ENCODE measurements at places on chromosomes 6 and 20.

DNA sequence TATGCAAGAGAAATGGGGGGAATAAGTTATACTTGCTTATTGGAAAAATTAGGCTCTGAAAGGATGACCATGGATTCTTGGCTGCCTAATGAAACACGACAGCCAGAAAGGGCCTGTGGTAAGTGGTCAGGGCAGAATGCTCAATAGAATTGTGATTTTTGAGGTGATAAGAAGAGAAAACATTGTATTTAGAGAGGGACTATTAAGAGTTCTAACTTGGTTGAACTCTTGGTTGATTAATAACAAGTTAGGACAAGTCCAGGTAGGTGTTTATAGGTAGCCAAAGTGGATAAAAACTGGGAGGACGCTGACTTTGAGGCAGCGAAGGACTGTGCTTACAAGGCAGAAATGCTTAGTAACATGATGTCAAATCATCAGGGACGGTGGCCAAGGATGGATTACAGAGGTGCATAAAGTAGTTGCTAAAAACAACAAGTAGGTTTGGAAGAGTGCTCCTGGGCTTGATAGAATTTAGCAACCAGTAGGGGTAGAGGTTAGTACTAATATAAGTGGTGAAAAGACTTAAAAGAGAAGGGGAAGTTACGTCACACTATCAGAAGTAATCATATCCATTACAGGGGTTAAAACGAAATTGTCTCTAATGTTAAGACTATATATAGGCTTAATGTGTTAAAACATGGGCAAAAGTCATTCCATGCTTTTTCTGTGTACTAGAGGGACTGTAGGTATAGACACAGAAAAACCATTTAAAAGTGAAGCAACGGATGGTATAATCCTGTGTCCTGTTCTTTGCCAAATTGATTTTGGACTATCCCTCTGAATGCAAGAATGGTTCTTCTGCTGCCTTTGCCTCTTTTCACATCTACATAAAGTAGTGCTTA, 98.6 kb downstream of the EYA4 start:
- no peak for DNase-seq

GRCh38 chr6:7021301-7021700, 86.5 kb upstream of the RREB1 start:
- DNase-seq = no peak

DNA sequence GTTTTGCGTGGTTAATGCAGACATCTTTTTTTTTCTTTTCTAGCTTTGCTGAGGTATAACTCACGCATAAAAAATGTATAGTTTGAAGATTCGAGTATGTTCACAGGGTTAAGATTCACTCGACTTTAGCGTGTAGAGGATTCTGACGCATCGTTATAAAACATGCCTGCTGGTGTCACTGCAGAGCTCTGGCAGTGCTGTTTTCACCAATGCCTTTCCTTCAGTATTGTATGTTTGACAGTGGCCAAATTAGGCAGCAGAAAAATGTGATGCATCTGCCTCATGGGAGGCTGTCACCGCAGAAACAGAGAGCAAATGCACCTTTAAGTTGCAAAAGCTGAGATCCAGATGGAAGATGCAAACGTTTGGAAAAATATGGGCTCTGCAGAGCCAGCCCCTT, 18.0 kb upstream of the SIRPB2 start:
- DNase-seq = peak; percentile 7

DNA sequence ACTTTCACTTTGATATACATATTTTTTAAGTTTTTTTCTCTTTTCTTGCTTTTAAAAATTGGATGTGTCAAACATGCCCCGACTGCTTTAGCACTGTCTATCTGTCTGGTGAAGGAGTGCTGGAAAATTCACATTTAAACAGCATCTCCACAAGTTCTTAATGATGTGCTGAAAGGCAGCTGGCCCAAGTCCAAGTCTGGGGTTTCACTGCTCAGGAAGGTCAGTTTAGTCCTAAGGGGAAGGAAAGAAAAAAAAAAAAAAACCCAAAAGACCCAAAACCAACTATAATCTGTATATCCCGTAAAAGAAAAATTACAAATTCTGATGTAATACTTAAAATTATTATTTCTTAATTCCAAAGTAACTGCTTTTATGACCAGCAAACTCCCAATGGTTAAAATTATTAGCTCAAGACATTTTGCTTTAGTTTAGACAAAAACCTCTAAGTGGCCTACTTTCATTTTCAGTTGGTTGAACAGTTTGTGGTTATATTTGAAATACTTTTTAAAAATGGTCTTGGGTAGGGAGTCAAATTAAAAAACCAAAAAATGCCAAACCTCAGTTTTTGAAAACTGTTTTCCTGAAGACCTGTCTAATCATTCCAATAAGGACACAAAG, 79.5 kb upstream of the PREP start:
- peak; percentile 52 for DNase-seq

GRCh38 chr20:4342609-4343008, 327.3 kb upstream of the RNF24 start:
- DNase-seq = no peak

GRCh38 chr6:27187231-27188060, 60.1 kb upstream of the PRSS16 start:
- no peak for DNase-seq

- no peak for DNase-seq
Observed at GRCh38 chr6:134523051-134523450, 205.1 kb upstream of the SGK1 start.

GRCh38 chr20:41619360-41620100, 1.4 kb upstream of the CHD6 start:
- DNase-seq = no peak

DNA sequence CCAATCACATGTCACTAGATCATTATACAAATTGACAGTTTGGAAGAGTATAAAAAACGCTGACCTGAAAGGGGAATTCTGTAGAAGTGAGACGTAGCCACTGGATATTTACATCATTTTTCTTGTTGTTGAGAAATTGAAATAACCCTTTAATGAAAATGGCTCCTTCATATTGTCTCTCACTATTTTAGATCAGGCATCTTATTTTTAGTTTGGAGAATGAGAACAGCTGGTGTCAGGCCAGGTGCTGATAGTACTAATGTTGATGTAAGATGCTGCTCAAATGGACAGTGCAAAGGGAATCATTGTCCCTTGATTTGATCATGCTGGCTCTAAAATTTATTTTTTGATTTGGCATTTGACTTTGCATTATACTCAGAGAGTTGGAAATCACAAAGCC, 17.4 kb downstream of the NKAIN2 start:
- DNase-seq = no peak

GRCh38 chr20:2879146-2879545, 5.9 kb downstream of the PTPRA start:
- no peak for DNase-seq

- DNase-seq = no peak
Observed at GRCh38 chr6:44306710-44307109, 6.4 kb downstream of the AARS2 start.

DNA sequence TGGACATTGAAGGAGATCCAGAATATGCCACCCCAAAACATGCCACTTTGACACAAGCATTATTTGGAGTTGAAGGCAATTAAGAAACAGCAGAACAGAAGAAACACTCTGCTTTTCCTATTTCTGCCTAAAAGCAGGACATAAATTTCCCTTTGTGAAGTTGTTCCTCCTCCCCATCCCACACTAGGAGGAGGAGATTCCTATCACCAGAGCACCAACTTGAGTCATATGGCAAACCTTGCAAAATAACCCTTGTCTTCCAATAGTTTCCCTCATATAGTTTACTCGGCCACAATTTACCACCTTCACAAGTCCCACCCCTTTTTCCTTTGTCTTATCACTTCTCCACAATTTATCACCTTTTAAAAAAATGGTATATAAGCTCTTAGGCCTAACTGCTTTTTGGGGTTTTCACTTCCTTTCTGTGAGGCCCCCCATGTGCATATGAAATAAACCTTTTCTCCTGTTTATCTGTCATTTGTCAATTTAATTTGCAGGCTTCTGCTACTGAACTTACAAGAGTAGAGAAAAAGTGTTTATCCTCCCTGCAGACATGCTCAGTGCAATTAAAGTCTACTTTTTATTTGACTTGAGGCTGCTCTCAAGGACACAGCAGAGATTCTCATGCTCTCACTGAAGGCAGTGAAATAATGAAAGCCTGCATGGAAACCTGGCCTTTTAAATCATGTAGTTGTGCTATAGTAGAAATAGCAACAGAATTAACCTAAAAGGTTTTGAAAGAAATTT, 2.8 kb upstream of the RAB23 start:
- DNase-seq = peak; percentile 71

DNA sequence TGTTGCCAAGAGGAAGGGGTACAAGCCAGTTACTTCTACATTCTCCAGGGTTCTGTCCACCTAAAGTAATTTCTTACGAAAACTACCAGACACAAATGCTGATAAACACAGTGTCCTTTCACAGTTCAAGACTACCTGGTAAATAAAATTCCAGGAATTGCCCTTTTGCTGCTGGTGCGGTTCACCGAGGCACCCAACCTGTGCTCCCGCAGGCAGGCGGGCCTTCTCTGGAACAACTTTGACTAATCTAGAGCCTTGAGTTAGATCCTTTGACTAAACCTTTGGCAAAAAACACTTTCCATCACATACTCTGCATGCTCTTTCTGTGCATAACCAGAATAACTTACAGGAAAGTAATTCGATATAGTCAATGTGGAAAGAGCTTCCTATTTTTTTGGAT, 107.0 kb downstream of the HUS1B start:
- no peak for DNase-seq

DNA sequence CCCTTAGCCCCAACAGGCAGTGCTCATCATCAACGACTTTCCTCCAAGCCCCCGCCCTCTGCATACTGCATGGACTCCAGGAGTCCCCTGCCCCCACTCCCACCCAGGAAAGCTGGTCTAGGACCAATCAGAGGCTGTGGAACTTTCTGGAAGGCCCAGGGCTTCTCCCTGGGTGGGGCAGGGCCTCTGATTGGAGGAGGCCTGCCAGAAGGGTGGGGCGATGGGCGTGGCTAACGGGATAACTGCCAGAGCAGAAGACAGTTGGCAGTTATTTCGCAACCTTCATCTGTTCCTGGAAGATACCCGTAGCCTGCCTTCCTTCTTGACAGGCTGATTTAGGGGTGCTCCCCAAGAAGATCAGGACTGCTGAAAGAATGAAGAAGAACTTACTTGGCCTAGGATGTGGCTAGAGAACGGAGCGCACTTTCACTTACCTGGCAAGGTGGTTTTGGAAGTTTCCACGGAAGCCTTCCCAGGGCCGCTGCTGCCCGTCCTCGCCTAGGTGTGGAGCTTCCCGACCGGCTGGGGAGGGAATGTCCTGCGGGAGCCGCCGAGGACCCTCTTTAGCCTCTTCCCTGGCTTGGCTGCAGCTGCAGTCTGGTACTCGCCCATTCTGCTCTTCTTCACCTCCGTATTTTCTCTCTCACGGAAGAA, 209.0 kb downstream of the LRFN2 start:
- DNase-seq = no peak

GRCh38 chr6:169880516-169880915, 129.1 kb downstream of the ERMARD start:
- no peak for DNase-seq

DNA sequence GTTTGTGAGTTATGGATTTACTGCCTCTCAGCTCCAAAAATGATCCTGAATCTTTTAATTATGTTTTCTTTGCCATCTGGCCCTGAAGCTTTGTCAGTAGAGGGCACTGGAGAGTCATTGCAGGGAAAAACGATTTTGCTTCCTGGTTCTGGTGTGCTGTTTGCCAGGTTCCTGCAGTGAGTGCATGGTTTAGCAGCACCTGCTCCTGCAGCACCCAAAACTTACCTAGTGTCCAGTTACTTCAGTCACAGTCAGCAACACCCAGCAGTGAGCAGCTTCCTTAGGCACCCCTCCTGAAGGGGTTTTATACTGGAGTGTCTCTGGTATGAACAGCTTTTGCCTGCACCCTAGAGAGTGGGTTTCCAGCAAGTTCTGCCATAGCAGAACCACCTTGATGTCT, 6.0 kb upstream of the TRIM26 start:
- peak; percentile 33 for DNase-seq

DNA sequence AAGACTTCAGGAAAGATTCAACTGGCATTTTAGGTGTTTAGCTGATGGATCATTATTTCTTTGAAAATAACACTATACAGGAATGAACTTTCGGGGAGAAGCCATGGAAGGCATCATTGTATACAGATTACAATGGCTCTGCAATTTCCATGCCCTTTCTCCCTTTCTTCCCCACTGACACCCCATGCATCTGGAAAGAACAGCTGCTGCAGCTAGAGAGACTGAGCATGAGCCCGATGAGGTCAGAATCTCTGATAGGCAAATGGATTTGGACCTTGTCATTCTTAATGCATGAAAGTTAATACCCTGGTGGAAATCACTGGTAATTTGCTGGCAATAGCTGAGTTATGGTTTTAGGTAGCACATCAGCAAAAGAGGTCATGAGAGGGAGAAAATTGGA, 54.8 kb downstream of the BTBD3 start:
- no peak for DNase-seq

- no peak for DNase-seq
Observed at GRCh38 chr6:10510592-10511367, 10.4 kb upstream of the GCNT2 start.

- DNase-seq = no peak
Observed at GRCh38 chr6:43123461-43124314, 47.4 kb upstream of the SRF start.

Measured in NCI-H226 (cell line).